ENCODE measurements at places on chromosomes 2 and 18. TPM values are rescaled to one million over a fixed set of nuclear protein-coding genes. Genes with fewer than 3 reads are reported as not detected.

DNA sequence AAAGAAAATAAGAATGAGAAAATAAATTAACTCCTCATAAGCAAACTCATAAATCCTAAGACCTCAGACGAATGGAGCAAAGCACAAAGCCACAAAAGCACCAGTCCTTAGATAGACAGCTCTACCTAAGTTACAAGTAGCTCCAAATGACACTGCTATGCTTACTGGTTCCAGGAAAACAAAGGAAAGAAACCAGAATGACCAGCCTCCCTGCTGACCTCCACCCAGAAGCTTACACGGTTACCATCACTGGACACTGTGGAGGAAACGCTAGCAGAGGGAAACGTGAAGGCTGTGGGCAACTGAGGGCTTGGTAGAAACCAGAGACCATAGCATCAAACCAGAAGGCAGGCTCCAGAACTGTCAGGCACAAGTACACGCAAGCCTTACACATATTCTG, 67.8 kb downstream of the STK39 start:
- DNase-seq = no peak

DNA sequence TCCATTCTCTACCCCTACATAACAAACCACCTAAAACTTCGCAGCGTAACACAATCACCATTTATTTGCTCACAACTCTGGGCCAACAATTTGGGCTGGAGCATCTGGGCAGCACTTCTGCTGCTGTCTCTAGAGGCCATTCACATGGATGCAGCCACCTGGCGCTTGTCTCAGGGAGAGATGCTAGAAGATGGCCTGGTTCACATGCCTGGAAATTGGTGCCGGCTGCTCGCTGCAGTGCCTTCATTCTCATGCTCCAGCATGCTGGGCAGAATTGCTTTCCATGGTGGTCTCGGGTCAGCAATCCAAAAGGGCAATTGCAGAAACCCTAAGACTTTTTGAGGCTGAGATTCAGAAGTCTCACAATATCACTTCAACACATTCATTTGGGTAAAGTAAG, 157.4 kb downstream of the SUCLG1 start:
- no peak for DNase-seq

DNA sequence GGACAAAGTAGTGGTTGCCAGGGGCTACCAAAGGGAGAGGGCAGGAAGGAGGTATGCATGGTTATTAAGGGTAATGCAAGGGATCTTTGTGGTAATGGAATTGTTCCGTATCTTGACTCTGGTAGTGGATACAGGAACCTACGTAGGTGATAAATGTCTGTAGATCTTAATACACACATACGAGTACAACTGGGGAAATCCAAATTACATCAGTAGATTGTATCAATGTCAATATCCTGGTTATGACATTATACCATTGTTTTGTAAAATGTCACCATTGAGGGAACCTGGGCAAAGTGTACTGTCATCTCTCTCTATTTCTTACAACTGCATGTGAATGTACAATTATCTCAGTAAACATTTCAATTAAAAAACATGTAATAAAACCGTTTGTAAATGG, 56.2 kb downstream of the ALPK2 start:
- no peak for DNase-seq

- DNase-seq = no peak
These were observed 150.5 kb upstream of the XPO1 start for GRCh38 chr2:61688369-61689334.

DNA sequence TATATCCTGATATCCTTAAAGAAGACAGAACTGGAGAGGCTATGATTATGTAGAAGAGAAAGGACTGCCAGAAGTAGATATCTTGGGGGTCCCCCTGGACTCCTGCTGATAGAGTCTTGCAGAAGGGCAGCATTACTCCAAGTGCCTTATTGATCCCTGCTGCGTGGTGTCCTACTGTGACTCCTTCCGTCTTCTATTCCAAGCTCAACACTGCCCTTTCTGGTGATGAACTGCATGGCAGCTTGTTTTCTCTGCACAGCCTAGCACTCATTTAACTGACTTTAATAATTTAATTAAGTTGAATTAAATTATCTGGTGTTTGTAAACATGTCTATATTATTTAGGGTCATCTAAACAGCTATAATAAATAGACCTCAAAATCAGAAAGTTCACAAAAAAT, 194.1 kb upstream of the DSEL start:
- DNase-seq = no peak

- no peak for DNase-seq
These were observed 761 bp downstream of the ST8SIA5 start for GRCh38 chr18:46756025-46756558.

- DNase-seq = no peak
These were observed 1.8 kb upstream of the CPO start for GRCh38 chr2:206937555-206937954.

DNA sequence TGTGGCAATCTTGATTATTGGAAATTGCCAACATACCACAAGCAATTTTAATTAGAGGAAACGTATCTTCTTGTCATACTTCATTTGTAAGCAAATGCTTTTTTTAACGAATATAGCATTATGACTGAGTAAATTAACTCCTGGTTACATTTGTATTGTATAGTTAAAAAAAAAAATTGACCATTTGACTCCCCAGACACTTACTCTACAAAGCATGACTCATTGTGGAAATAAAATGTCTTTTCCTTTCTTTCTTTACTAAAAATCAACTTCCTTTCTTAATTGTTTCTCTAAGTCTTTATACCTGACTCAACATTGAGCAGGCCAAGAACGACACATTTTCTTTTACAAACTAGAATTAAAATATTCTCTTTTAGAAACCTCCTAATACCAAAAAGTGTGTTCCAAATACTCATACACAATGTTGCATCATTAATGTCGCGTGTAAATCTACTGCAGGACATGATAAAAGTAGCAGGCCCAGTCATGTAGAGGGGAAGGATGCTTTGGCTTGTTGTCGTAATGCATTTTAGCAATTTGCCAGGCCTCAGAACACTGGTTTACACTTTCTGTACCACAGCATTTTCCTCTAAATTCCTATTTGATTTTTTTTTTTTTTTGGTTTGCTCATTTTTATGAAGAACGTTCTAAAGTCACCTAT, 349.6 kb upstream of the KCNH7 start:
- DNase-seq = peak; percentile 13

DNA sequence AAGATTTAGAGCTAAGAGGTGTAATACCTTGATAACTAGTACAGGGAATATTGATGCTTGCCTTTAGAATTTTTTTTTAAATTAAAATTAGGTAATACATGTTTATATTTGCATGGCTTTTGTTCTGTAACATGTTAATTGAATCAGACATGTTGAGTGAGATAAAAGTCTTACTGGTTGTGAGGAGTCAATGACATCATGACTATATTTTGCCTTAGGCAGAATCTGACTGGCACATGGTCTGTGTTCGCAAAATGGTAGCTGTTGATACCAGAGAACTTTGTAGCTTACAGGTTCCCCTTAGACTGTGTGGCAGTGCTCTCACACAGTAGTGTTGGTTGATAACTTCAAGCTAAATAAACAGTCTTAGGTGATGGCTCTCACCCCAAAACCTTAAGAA, 199.7 kb downstream of the PTPRM start:
- DNase-seq = no peak

The ZAP70 gene
- 0.73 TPM for total RNA-seq

- DNase-seq = no peak
These were observed 1.0 kb downstream of the CYP26B1 start for GRCh38 chr2:72146347-72147302.

DNA sequence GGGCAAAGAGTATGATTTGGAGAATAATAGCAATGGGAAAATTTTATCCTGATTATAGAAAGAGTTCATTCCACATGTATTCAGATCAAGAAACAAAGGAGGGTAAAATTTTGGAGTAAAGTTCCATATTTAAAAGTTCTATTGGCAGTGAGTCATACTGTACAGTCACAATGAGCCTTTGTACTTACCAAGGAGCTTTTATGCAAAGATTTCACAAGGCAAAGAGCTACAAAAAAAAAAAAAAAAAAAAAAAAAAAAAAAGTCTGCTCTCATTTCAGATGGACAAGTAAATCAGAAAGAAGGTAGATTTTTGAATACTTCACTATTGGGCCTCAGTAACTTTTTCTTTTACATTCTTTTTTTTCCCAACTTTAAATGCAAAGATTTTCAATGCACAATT, 1802.2 kb upstream of the PIK3C3 start:
- peak; percentile 10 for DNase-seq

DNA sequence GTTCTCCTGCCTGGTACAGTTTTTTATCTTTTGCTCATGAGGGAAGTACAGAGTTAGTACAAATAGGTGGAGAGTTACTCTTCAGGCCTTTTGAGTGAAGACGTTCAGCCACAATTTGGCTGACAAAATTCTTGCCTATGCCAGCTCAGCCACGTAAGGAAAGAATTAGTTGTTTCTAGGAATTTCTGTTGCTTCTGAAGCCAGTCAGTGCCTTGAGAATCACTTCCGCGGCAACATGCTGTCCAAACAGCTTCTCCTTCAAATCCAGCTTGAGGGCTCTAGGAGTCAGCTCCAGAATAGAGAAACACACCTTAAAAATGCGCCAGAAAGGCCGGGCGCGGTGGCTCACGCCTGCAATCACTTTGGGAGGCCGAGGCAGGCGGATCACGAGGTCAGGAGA, 27.5 kb downstream of the M1AP start:
- no peak for DNase-seq

The TMBIM1 gene
- total RNA-seq = 34.8 TPM

DNA sequence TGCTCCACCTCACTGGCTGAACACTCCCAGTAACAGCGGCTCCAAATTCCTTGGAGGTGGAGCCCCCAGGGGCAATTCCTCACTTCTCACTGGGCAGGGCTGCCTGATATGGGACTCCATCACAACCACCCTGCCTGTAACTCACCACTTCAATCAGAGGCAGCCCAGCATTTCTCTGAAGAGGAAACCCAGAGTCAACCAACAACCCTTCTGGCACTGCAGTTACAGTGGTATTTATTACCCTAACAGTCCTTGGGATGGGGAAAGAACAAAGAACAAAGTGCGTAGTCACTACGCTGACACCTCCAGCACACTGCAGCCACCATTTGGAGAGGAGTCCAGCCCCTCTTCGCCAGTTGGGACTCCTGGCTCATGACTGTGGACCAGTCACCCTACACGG, 85.7 kb upstream of the GALNT13 start:
- DNase-seq = no peak

DNA sequence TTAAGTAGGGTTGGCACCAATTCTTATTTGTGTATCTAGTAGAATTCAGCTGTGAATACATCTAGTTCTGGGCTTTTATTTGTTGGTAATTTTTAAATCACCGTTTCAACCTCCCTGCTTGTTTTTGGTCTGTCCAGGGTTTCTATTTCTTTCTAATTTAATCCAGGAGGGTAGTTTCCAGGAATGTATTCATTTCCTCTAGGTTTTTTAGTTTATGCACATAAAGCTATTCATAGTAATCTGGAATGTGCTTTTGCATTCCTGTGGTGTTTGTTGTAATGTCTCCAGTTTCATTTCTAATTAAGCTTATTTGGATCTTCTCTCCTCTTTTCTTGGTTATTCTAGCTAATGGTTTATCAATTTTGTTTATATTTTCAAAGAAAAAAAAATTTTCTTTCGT, 1361.8 kb upstream of the DDX18 start:
- no peak for DNase-seq

The E2F6 gene
- 22.1 TPM for total RNA-seq

- no peak for DNase-seq
These were observed 30.4 kb upstream of the RAB6D start for GRCh38 chr2:131394147-131394931.

- no peak for DNase-seq
These were observed 60.7 kb upstream of the COX7A2L start for GRCh38 chr2:42421601-42422239.

GRCh38 chr2:45289997-45290709, 280.9 kb upstream of the SIX2 start:
- no peak for DNase-seq

The FBLN7 gene
- not detected for total RNA-seq

- DNase-seq = no peak
These were observed 19.4 kb downstream of the THAP4 start for GRCh38 chr2:241617431-241618154.

GRCh38 chr2:197209246-197209645, 101.3 kb downstream of the ANKRD44 start:
- no peak for DNase-seq

DNA sequence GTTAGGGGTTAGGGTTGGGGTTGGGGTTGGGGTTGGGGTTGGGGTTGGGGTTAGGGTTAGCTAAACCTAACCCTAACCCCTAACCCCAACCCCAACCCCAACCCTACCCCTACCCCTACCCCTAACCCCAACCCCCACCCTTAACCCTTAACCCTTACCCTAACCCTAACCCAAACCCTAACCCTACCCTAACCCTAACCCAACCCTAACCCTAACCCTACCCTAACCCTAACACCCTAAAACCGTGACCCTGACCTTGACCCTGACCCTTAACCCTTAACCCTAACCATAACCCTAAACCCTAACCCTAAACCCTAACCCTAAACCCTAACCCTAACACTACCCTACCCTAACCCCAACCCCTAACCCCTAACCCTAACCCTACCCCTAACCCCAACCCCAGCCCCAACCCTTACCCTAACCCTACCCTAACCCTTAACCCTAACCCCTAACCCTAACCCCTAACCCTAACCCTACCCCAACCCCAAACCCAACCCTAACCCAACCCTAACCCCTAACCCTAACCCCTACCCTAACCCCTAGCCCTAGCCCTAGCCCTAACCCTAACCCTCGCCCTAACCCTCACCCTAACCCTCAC, 24.1 kb upstream of the RABL2A start:
- DNase-seq = no peak

GRCh38 chr18:396251-396555, 104.3 kb downstream of the COLEC12 start:
- DNase-seq = no peak

DNA sequence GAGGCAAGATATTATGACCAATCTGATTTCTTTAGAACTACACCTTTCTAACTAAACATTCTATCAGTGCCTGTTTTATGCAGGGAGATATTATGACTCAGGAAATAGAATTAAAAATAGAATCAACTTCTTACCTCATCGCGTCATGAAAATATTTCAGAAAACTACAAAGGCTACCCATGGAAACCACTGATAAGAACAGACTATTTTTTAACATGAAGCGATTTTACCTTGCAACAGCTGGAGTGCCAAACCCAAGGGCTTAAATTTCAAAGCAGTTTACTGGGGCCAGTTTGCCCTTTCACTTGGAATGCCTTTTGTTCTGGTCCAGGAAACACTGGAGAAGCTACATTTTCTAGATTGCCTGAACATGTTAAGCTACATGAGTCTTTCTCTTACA, 304.8 kb upstream of the CCDC68 start:
- DNase-seq = peak; percentile 87
